Neural crest cell (in vitro differentiated cells): ENCODE measurements at places on chromosomes 4 and X. TPM values are rescaled to one million over a fixed set of nuclear protein-coding genes. Genes with fewer than 3 reads are reported as not detected.

- H3K27me3 ChIP-seq = no peaks in the 10 kb centered on the region
- H3K27ac ChIP-seq = no peak overlapping the region
- DNase-seq = no peak
- no peak overlapping the region for H3K4me3 ChIP-seq
Observed at GRCh38 chr4:138028923-138029322, 213.2 kb downstream of the SLC7A11 start.

DNA sequence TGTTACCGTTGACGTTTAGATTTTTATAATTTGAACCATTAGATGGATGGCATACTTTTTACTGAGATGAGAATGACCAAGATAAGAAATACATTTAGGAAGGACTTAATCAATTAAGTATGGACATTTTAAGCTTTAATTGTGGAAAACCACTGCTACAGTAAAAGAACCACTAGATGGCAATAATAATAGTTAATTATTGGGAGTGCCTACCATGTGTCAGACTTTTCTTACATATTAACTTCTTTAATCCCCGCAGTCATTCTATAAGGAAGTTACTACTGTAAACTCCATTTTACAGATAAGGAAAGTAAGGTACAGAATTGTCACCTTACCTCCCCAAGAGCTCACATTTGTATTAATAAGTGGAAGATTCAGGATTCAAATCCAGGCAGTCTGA, 48.5 kb upstream of the MYOZ2 start:
- no peaks in the 10 kb centered on the region for H3K27me3 ChIP-seq
- peaks cover under 1% of the 10 kb centered on the region for H3K4me1 ChIP-seq
- no peaks in the 10 kb centered on the region for H3K36me3 ChIP-seq
- no peak for DNase-seq
- H3K4me3 ChIP-seq = no peak overlapping the region
- H3K27ac ChIP-seq = no peak overlapping the region

DNA sequence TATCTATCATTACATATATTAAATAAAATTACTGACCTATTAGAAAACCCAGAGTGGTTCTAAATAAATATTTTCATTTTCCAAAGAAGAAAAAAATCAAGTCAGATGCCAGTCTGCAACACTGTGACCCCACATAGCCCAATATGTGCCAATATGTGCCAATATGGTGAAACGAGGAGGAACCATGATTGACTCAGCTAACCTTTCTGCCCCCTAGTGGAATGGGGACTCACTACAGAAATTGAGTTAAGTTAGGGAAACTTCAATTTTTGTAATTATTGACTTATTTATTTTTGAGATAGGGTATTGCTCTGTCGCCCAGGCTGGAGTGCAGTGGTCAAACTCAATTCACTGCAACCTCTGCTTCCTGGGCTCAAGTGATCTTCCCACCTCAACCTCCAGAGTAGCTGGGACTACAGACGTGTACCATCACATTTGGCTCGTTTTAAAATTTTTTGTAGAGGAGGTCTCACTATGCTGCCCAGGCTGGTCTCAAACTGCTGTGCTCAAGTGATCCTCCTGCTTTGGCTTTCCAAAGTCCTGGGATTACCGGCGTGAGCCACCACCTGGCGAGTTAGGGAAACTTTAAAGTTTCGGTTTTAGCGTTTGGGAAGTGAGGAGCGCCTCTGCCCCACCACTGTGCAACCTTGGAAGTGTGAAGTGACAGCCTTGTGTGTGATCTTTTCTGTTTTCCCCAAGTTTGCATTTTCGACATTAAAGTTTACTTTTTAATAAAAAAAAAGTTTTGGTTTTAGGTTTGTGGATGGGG, 116.8 kb upstream of the SHISA3 start:
- no peak overlapping the region for H3K27ac ChIP-seq
- H3K4me1 ChIP-seq = peaks cover 6% of the 10 kb centered on the region
- no peaks in the 10 kb centered on the region for H3K36me3 ChIP-seq
- no peaks in the 10 kb centered on the region for H3K27me3 ChIP-seq
- DNase-seq = peak; percentile 9

- H3K4me3 ChIP-seq = no peak overlapping the region
- H3K36me3 ChIP-seq = peaks cover 7% of the 10 kb centered on the region
- H3K4me1 ChIP-seq = no peaks in the 10 kb centered on the region
- H3K27ac ChIP-seq = no peak overlapping the region
- DNase-seq = no peak
Observed at GRCh38 chr4:108081256-108081655, 87.5 kb downstream of the LEF1 start.

The TMEM164 gene
- total RNA-seq = 85.3 and 90.2 TPM in 2 replicates
